ENCODE measurements at places on chromosomes 2 and 18.

DNA sequence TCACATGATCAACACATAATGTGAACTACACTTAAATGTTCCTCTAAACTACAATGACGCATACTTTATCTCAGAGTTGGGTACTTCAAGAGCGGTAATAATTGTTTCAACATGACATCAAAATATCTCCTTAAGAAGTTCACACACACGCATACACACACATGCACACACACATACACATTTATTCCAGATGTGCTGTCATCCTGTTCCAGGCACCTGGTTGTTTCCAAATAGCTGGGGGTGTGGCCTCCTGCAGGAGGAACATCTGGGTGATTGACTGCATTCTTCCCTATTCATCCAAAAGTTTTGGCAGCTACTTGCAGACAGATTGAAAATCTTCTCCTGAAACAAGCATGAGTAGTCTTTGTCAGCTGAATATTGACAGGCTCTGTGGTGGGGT, 37.9 kb upstream of the PIK3C3 start:
- DNase-seq, result peak; percentile 21

DNA sequence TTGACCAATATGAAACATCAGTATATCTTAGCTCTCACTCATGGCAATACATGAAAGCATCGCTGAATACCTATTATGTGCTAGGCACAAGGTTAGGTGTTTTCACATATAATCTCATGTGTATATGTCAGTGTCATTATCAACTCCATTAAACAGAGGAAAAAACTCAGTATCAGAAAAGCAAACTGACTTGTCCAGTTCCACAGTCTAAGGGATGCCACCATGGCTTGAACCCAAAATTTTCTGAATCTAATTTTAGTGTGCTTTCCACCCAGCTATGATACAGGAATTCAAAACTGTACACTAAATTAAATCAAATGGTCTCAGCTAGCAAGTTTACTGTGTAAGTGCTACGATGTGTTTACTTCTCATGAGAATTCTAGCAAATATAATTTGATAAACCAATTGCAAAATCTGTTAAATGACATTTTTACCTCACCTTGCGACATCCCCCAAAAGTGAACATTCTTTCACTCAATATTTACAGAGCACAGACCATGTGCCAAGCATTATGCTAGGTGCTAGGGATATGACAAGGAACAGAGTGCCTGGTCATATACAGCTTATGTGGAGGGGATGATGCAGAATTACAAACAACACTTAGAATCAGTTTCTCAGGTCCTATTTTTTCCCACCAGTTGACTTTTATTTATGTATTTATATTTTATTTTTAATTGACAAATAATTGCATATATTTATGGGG, 211.6 kb downstream of the PID1 start:
- no peak for DNase-seq

DNA sequence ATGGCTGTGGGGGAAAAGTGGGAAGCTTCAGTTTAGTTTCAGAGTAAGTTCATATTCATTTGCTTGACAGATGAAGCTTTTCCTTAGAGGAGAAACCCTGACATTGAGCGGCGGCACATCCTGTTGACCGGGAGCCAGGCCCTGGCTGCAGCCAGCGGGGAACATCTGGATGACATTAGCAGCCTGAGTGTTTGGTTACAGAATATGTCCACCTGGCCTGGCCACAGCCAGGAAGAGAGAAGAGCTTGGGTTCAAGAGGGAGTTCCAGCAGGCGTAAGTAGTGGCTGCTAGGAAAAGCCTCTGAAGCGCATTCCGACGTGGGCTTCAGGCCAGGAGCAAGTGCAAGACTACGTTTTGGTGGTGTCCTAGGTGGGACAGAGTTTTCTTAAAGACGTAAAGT, 144.9 kb upstream of the MYCN start:
- DNase-seq, result no peak

- no peak for DNase-seq
Measured at GRCh38 chr2:158006961-158007719, 94.5 kb upstream of the UPP2 start.

DNA sequence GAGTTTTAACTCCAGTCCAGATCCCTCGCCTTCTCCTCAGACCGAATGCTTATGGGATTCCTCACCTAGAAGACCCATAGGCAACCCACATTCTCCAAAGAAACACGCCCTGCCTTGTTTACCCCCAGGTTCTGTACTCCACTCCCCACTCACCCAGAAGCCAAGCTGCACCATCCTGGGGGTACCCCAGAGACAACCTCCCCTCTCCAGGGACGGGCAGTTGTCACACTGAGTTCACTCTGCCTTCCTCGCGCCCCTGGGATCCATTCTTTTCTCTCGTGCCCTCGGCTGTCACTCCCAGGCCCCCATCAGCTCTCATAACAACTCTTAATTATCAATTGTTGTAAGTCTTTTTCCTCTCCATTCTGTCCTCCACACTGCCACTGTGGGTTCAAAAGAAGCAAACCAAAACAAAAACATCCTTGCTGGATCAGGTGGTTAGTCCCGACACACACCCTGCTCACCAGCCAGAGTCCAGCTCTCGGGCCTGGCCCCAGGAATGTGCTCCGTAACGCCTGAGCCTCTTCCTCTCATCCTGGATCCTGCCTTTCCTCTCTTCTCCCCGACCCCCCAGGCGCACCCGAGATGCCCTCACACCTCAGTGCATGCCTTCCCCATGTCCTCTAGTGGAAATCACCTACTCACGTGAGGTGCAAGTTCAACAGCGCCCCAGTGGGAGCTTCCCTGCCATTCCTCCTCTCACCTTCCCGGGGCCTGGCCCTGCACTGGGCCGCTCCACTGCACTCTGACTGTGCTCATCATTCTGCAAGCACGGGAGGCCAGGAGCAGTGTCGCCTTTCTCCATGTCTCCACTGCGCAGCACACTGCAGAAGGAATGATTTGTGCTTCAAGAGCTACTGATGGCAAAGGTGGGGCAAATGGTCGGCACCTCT, 20.7 kb downstream of the COX7A2L start:
- no peak for DNase-seq

DNA sequence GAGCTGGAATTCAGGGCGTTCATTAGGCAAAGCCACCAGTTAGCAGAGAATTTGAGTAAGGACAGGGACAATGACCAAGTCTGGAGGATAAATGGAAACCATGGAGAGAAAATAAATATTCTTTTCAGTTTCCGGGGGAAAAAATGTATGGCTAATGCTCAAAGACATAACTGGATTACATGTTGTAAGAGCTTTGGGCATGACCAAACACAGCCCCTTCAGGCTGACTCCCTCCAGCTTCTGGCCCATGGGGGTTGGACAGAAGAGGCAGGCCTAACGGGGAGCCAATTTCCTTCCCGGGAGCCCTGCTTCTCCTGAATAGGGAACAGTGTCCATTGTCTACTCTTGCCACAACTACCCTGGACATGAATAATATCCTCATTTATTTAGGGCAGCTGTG, 39.5 kb upstream of the FOXI3 start:
- DNase-seq, result no peak

GRCh38 chr2:113164930-113165585, 8.7 kb upstream of the PSD4 start:
- DNase-seq, result no peak
